ENCODE measurements at places on chromosomes 5 and 9. TPM values are rescaled to one million over a fixed set of nuclear protein-coding genes. Genes with fewer than 3 reads are reported as not detected.

DNA sequence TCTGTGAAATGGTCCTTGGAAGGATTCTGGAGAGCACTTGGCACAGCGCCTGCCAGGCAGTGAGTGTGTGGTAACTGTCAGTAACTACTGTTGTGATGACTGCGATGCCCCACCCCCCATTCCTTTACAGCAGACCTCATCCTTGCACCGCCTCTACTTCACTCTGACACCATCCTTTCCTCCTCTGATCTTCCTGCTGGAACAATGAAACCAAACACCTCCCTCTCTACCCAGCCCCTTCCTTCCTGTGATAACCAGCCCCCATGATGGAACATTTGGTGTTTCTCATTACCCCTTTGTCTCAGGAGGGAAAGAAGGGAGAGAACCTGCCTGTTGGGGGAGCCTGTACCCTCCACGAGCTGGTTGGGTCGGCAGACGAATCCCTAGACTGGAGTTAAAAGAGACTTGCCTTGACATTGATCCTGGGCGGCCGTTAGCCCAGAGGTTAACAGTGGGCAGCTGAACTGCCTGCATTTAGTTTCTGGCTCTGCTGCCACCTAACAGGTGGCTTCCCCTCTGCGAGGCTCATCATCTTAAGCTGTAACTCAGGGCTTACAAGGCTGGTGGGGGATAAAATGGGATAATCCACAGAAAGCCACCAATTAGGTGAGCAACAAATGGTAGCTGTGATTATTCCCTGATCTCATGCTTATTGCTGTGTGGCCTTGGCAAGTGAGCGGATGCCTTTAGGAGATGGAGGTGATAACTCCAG, 34.2 kb upstream of the GRPEL2 start:
- DNase-seq = no peak

Gene TMEM38B
- total RNA-seq = 19.9 TPM

Gene HTR1A
- total RNA-seq = not detected

- peak; percentile 34 for DNase-seq
Observed at GRCh38 chr5:43482490-43483297, 971 bp downstream of the TMEM267 start.

DNA sequence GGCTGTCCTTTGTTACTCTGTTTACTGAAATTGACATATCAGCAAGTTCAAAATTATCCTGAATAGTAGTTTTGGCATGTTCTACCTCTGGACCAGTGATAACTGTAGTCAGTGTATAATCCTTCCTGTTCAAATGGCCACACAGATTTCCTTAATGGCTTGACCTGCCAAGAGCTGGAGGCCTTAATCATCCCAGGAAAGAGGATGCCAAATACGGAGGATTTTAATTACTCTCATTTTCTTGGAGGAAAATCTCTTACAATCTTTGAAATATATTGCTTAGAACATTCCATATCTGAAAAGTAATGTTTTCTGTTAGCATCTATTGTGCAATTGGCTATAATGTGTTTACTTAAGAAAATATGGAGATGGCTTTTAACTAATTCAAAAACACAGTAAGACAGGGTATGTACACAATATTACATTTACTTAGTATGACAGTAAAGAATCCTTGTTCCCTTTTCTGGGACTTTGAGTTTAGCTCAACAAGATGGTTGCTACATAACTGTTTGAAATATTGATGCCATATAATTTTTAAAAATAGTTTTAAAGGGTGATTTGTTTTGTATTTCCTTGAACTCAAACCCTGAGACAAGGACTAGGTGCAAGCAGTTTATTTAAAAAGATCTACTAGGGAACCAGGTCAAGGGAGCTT, 68.9 kb upstream of the SELENOP start:
- no peak for DNase-seq

DNA sequence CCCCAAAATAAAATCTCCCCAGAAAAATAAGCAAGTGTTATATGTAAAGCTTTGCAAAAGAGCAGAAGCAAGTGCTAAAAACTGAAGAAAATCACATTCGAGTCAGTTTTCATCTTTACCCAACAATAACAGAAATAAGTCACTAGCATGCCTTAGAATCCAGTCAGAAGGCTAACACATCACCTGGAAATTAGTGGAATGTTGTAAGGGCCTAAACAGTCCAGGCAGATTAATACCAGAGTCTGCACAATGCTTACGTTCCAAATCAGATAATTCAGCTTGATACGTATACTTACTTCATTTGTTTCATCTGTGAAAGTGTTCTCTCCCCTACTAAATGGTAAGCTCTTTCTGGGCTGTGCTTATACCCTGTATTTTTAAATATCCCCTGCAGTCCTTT, 42.7 kb downstream of the SUSD1 start:
- no peak for DNase-seq

Gene OTP
- not detected for total RNA-seq

- no peak for DNase-seq
Observed at GRCh38 chr9:2466703-2467102, 154.9 kb upstream of the VLDLR start.

DNA sequence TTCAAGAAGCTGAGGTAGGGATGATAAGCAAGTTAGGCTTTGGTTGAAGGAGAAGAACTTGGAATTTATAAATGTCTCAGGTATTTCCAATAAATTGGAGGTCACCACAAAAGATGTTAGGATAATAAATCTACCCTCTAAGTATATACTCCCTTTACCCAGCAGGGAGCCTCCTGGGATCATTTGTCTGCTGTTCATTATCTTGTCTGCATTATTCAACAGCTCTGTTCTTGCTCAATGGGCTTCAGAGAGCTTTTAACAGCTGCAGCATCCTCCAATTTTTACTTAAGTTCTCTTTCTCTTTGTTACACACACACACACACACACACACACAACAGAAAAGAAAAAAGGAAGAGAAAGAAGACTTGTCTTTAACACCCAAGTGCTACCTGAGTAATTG, 51.7 kb upstream of the VPS13A start:
- no peak for DNase-seq

DNA sequence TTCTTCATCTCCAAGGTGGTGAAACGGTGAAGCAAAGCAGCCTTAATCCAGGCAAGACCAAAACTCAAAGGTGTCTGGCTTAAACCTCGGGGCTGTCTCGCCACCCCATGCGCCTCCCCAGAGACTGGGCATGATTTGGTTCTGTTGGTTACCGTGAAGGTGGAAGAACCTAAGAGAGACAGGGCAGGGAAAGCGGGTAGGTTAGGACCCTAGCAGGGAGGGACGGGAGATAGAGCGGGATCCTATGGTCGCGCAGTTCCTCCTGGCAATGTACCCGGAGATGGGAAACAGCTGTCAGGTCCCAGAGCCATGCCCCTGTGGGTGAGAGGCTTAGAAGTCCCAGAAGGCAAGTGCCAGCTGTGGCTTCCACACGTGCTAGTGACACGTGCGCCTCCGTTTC, 418.3 kb upstream of the IRX1 start:
- DNase-seq = no peak
